ENCODE measurements at places on chromosomes 5 and 9.

DNA sequence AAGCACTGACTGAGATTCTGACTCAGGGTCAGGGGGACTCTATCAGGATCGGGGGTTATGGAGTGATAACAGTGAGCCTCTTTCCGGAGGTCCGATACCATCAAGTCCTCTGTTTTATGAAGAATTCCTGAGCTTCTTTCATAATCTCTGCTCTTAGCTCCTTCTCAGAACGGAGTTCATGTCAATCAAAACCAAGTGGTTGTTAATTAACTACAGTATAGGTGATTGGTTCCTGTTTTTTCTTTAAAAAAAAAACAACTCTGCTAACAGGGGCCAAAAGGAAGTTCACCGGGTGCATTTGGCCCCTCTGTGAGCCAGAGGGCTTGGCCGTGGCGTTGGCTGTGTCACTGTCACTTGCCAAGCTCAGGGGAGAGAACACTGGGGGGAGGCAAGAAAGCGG lies 4.0 kb downstream of the GFI1B start:
- DNase-seq, result no peak

DNA sequence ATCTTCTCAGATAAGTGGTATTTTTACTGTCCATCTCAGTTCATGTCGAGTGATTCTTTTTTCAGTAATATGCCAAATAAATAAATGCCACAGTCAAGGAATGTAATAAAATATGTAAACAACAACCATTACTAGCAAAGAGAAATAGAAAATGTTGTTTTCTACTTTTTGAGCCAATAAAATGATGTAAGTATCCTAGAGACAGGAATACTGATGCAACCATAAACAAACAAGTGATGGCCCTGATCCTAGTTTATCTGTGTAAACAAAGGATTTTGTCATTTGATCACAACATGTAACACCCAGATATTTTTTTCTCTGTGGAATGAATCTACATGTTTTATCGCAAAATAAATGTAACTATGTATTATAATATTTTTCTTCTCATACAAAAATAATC lies 1852.8 kb downstream of the EFNA5 start:
- no peak for DNase-seq

DNA sequence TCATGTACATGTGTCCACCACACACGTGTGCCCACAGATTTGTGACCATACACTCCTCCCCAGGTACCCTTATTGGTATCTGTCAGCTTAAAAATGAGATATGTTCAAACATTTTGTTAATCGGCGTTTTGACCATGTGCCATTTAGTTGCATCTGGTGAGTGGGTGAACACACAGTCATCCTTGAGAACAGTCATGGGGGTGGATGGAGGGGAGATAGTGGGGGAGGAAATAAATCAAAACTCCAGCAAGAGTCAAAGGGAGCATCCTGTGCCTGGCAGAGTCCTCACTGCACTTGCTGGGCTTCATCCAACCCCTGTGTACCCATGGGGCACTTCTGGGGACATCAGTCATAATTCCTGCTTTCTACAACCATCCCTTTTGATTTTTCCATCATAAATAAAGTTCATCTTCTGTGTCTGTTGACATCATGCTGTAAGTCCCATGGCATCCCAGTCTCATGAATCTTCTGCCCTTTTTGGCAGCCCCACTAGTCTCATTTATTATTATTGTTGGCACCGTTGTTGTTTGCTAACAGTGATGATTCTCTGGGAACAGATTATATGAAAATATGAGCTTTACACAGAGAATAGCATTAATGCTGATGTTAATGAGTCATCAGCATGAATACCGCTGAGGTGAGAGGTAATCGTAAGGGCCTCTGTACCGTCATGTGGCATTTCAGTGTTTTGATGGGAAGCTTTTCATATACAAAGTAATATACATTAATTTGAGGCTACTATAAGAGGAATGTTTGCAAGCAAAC lies 24.4 kb upstream of the CLK4 start:
- no peak for DNase-seq

- no peak for DNase-seq
These were observed 18.0 kb downstream of the AQP3 start for GRCh38 chr9:33429256-33429985.

GRCh38 chr5:66426259-66427138 lies 169.7 kb upstream of the MAST4 start:
- no peak for DNase-seq

DNA sequence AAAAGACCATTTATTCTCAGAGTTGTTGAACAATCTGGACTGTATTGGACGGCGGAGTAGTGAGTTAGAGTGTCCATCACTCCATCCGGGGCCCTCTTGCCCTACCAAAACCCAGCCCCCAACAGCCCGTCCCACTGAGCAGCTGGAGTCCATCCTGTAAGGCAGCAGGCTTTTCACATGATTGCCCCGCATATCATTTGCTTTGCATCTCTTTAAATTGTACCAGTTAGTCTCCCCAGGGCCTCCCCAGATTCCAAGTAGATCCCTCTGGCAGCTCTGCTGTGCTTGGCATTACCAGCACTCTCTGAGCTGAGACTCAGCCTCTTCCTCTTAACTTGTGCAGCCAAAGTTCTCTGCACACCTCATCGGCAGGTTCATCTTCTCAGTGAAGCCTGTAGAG lies 48.6 kb upstream of the ADCY2 start:
- no peak for DNase-seq

DNA sequence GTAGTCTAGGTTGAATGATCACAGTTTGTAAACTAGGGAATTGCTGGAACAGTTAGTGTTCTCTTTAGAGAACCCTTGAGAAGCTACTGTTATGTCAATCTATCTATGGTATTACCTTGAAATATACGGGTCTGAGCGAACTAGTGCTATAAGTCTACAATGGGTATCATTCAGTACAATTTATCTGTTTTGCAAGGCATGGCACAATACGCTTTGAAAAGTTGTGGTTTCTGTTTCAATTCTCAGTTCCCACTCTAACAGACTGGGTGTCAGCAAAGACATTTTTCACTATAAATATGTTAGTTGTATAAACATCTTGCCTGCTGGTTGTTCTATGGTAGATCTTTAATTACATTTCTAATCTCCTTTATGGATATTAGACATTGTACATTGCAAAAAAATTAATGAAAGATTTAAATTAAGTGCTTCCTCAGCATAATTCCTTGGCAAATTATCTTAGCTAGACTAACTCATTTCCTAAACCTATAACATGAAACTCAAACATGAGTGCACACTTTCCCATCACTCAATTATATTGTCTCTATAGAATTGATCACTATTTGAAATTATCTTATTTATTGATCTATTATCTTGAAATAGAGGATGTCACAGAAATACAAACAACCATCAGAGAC lies 24.9 kb upstream of the SLCO6A1 start:
- no peak for DNase-seq

- no peak for DNase-seq
These were observed 47.1 kb downstream of the EHMT1 start for GRCh38 chr9:137665697-137666512.

DNA sequence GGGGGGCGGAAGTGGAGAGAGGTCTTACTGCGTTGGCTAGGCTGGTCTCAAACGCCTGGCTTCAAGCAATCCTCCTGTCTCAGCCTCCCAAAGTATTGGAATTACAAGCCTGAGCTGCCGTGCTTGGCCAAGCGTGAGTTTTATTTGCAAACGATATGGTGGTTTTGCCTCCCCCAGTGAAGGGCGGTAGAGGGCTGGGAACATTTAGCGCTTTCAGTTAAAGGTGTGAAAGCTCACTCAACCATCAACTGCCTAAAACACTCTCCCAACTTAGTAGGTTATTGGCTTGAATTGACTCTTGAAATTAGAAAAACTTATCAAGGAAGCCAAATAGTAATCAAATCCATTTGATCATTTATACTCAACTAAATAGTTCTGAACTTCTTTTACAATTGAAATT lies 156.3 kb downstream of the ESM1 start:
- no peak for DNase-seq

DNA sequence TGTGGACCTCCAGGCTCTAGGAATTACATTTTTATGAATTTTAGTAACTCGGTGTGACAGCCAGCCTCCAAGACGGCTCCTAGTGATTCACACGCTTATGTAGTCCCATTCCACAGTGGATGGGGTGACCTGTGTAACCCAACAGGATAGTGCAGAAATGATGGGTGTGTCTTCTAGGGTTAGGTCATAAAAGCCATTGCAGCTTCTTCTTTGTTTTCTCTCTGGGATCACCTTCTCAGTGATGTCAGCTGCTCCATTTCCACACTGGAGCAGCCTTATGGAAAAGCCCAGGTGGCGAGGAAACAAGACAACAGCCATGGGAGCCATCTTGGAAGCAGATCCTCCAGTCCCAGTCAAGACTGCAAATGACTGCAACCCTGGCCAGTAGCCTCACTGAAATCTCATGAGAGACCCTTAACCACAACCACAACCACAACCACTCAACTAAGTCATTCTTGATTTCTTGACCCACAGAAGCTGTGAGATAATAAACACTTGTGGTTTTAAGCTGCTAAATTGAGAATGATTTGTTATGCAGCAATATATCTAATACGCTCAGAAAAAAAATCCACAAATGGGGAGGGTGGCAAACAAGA lies 5.1 kb upstream of the GNPDA1 start:
- no peak for DNase-seq

GRCh38 chr5:60024104-60024503 lies 130.6 kb upstream of the PDE4D start:
- DNase-seq, result no peak

- no peak for DNase-seq
These were observed 33.0 kb downstream of the PPARGC1B start for GRCh38 chr5:149762958-149763630.

DNA sequence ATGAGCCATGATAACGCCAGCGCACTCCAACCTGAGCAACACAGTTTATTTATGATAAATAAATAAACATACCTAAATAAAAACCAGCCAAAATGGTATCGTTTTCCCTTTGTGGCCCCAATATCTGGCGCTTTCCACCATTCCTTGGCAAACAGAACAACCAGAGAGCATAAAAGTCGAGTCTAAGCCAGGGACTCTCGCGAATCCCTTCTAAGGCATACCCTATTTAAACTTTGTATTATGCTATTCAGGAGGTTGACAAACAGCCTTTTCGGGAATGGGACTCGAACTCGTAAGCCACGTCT lies 386 bp upstream of the MATR3 start:
- no peak for DNase-seq

DNA sequence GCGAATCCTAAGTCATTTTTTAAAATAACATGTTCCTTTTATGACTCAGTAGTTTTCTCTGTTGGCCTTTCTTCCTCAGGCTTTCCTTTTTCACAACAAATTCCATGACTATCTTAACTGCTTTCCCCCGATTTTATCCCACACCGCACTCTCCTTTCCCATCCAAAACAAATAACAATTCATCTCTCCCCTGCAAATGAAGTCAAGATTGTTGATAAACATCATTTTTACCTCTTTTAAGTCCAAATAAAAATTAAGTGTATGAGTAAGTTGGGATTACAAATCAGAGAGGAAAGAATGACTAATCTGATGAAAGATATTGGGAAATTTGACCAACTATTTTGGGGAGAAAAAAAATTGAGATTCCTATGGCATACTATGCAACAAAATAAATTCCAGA lies 47.3 kb downstream of the SEC61B start:
- DNase-seq, result no peak

All from retinal pigment epithelial cell (primary cell).